ENCODE measurements at places on chromosomes 2 and 18.
A peak's percentile ranks its signal among the peaks of the same experiment; 100 is the strongest.

DNA sequence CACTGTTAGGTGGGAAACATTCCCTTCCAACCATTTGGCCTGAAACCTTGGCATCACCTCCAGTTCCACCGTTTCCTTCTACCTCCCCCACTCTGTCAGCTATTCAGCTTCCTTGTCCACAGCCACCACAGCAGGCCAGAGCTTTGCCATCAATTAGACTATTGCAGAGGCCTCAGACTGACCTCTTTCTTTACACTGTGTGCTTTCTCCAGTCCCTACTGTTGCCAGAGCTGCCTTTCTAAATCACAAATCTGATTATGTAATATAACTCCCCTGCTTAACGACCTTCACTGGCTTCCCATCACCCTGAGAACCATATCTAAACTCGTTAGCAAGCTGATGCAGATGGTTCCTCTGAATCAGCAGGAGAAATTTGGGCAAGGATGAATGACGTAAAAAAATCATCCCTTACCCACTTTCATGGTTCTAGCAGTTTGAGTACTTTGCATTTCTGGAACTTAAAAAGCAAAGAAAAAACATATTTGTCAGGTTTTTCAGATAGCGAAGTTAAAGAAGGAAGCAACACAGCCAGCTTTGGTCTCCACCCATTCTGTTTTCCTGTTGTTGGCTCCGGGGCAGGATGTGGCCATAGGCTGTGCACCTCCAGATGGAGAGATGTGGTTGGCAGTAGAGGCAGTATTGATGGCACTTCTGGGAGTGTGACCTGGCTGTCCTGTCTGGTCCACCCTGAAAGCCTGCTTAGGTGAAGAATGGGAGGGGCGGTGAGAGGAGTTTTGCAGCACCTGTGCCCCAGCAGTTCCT is 422.1 kb downstream of the PARD3B start:
- no peak for DNase-seq

GRCh38 chr2:49355611-49356010 is 201.3 kb upstream of the FSHR start:
- DNase-seq: no peak

- no peak for DNase-seq
These were observed 65.6 kb downstream of the POLR1A start for GRCh38 chr2:86039963-86040655.

DNA sequence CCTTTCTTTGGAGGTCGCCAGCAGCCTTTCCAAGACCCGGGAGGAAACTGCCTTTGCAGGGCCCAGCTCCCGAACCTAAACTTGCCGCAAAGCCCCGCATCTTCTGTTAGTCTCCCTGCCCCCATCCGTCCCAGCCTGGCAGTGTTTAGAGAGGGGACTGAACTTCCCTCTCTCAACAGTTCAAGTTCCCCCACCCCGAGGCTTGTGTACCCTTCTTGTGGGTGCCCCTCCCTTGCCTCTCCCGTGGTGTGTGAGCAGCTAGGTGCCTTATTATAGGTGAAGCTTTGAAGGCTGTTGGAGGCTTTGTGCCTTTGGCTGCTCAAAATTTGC is 1.4 kb downstream of the LBH start:
- no peak for DNase-seq

DNA sequence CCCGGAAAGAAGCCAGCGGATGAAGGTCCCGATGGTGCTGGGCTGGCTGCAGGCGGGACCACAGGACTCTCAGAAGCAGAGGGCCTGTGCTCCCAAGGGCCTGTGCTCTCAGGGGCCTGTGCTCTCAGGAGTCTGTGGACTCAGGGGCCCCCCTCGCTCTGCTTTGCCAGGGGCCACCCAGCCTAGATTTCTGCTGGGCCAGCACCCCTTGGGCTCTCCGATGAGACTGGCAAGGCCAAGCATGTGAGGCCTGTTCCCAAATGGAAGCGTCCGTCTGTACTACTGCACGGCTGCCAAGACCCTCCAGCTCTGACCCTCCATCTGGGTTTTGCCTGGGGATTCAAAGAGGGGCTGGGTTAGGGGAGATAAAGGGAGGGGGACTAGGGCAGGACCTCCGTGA is 54.6 kb downstream of the SH3BP4 start:
- no peak for DNase-seq

DNA sequence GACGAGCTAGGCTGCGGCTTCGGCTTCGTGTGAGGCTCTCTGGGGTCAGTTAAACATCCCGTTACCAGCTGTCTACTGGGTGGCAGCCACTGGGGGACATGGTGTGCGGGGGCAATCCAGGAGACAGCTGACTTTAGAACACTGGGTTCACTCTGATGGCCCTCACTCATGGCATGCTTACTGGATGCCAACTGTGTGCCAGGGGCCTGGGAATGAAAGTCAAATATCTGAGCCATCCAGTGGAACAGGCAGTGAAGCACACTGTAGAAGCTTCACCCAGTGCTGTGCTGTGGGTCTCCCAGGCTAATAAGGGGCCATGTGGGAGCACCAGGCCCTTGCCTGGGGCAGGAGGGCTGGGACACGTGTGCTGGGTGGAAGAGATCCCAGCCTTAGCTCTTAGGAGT is 48.3 kb downstream of the GLI2 start:
- no peak for DNase-seq

DNA sequence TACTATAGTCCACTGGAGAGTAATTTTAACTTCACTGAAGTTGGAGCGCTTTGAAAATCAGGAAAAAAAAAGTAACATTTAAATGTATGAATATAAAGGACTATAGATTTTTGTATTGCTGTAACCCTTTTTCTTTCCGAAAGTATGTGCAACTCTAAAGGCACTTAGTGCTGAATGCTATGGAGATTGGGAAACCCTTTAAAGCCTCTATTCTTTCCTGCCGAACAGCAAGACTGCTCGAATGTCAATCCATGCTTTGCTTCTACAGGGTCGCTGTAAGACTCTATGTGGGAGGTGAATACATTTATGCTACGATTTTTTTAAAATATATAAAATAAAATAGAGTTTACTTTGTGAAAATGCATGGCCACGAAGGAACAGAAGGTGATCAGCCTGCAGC is 825 bp downstream of the GRB14 start:
- no peak for DNase-seq

GRCh38 chr2:236607471-236608187 is 38.0 kb downstream of the ACKR3 start:
- peak; percentile 13 for DNase-seq

- DNase-seq: peak; percentile 59
These were observed 169.9 kb upstream of the SLC39A10 start for GRCh38 chr2:195486987-195487644.

- DNase-seq: no peak
These were observed 101.6 kb upstream of the TTN start for GRCh38 chr2:178908810-178909209.

- no peak for DNase-seq
These were observed 1572.1 kb upstream of the LRRTM1 start for GRCh38 chr2:81876624-81877023.

DNA sequence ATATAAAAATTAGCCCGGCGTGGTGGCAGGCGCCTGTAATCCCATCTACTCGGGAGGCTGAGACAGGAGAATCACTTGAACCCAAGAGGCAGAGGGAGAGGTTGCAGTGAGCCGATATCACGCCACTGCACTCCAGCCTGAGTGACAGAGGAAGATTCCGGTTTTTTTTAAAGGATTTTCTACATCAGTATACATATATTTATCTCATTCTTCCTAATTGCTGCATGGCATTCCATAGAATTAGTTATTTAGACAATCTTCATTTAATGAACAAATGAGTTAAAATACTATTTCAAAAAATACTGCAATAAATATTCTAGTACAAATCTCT is 2.0 kb downstream of the GTF3C2 start:
- DNase-seq: no peak

- no peak for DNase-seq
These were observed 150.5 kb downstream of the EN1 start for GRCh38 chr2:118696786-118697465.

DNA sequence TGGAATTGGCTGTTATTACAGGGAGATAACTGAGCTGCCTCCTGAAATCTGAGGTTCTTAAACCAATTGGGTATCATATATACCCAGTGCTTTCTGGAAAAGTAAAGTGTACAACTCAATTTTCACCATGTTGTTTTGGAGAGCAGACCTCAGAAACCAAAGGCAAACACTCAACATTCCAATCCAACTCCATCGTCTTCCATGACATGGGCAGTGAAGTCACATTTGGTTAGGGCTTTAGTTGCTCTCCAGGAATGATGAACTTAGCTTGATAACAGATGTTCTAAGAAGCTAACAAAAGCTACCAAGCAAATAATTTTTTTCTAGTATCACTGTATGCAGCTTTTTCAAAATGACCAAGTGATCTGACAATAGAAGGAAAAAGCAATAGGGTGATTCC is 107.0 kb upstream of the SLC35G4 start:
- DNase-seq: no peak
